Esophagus squamous epithelium (tissue), 5 donors: ENCODE measurements at places on chromosomes 2 and 18.
A peak's percentile ranks its signal among the peaks of the same experiment; 100 is the strongest.

DNA sequence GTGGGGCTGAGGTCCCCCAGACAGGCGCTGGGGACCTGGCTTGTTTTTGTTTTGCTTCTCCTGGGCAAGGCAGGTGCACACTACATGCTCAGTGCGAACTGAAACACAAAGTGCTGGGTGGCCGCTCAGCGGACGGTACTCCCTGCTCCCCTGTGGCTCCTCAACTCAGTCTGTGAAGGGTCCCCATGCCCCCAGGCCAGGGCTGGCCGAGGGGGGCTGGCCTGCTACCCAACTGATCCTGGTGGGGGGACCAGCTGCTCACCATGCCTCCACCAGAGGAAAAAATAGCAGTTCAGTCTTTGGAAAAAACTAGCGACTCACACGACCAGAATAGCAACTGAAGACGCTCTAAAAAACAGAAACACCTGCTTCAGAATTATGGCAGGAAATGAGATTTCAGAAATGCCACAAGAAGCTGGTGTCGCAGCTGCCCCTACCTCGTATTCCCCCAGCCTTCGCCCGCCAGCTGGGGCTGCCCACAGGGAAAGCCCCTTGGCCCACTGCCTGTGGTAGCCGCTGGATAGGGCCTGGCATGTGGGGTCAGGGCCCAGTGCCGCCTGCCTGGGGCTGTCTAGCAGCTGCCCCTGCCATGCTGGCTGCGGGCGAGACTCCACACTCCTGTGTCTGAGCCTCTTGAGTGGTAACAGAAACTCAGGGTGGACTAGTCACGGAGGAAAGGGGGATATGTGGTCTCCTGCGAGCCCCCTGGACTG is 43.7 kb downstream of the MEX3C start:
- DNase-seq: no peak

DNA sequence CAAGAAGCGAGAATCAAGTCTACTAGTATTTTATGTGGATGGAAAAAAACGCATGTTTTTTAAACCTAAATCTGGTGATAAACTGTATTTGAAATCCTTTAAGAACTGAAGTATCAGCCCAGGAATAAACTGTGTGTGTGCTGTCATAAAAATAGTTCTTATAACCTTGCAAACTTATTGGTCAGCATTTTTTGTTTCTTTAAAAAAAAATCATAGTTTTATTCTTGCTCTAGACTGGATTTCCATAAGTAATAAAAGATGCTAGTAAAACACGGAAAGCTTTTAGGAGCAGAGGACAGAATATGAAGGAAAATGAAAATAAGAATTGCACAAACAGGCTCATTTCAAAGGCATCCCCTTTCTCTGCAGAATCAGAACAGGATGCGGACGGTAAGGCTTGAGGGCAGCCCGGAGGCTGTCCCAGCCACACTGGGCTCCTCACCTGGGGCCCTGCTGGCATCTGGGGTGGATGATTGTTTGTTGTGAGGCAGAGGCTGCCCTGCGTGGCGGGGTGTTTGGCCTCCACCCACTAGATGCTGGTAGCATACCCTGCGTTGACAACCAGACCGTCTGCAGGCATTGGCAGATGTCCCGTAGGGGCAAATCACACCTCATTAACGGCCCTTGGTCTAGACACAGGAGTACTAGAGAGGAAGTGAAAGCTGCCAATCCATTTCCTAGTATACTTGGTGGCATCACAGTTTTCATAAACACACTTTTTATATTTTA is 52.5 kb downstream of the MBP start:
- peak; percentile 17 for DNase-seq

- no peak for DNase-seq
Observed at GRCh38 chr18:75047240-75047961, 161.5 kb downstream of the PTGR3 start.

DNA sequence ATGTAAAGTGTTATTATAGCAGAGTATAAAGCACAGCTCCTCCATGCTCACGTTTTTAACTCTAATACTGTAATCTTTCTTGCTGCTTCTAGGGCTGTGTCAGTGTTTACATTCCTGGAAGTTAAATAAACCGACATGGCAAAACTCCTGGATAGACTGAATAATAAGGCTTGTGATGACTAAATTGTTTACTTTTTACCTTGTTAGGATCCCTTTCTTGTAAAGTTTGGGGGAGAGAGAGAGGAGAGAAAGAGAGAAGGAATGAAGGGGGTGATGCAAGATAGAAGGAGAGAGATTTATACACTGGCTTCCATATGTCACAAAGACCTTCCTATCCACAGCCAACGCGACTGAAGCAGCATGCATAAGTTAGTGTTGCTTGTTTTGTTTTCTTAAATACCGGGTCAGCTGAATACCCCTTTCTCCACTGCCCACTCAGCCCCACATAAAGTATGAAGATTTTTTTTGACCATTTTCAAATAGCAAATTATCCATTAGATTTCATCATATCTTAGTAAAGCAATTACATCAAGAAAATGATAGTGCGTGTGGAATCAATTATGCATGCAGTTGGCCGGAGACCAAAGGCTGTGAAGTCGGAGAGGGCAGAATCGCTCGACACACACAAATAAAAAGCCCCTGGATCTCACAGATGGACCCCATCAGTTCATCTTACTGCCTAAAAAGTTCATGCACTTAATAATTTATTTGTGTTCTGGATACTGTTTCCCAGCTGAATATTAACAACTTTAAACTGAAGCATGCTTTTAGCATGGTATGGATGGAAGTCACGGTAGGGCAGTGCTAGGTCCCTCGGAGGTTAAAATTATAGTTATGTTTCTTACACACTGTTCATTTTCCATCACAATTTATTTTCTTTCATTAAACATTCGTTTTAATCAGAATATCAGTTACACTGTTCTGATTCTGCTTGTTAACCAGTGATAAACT is 20.1 kb downstream of the BCL11A start:
- no peak for DNase-seq

DNA sequence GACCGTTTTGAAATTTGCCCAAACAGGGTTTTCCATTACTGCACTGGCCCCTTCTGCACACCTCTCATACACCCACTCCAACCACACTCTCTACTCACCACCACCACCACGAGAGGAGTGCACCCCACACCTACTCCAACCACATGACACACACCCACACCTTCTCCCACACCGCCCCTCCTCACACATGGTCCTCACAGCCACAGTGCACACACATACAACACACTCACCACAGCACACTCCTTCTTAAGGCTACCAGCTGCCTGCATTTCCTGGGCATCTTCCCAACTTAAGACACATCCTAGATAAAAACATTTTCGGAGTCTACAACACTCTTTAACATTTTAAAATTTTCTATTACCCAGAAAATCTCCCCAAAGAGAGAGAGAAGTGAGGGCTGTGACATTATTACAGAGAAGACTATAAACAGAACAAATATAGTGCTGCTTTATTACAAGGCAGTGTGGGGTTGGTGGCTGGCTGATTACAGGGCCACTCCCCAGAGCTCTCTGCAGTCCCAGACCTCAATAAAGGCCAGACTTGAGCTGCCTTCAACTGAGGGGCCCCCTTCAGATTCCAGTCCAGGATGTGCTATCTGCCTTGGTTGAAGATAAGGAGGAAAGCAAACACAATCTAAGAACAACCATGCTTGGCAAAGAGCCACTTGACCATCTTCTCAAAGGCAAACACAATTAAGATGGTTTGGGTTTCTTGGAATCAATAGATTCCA is 36.1 kb downstream of the NHEJ1 start:
- no peak for DNase-seq

DNA sequence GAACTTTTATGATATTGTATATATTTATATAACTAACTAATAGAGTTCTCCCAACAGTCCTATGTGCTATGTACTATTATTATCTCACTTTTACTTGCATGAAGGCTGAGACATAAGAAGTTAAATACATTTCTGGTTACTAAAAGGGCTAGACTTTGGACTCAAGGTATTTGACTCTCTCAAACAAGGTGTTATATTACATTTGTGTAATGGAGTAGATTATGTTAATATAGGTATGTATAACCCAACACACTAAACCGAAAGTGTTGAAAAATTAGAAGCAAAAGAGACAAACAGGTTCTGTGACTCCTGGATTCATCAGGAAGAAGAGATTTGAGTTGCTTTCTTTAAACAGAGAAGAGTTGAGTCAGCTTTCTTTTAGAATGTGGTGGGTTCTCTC is 733.6 kb upstream of the ZEB2 start:
- DNase-seq: no peak

DNA sequence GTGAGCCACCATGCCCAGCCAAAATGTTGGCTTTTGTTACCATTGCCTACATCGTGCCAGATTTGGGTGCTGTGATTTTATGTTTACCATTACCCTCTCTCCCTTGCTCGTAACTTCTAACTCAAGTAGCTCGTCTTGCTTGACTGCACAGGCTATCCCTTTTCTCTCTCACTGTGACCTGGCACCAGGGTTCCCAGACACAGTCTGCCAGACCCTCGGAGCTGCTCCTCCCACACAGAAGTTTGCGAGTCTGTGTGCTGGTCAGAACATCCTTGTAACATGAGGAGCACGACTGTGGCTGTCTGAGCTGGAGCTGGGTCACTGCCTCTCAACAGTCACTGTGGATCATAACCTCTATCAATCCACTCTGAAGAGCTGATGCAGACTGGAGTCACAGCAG is 152.5 kb upstream of the ACKR3 start:
- no peak for DNase-seq

- no peak for DNase-seq
Observed at GRCh38 chr2:58035352-58035751, 11.3 kb upstream of the VRK2 start.

DNA sequence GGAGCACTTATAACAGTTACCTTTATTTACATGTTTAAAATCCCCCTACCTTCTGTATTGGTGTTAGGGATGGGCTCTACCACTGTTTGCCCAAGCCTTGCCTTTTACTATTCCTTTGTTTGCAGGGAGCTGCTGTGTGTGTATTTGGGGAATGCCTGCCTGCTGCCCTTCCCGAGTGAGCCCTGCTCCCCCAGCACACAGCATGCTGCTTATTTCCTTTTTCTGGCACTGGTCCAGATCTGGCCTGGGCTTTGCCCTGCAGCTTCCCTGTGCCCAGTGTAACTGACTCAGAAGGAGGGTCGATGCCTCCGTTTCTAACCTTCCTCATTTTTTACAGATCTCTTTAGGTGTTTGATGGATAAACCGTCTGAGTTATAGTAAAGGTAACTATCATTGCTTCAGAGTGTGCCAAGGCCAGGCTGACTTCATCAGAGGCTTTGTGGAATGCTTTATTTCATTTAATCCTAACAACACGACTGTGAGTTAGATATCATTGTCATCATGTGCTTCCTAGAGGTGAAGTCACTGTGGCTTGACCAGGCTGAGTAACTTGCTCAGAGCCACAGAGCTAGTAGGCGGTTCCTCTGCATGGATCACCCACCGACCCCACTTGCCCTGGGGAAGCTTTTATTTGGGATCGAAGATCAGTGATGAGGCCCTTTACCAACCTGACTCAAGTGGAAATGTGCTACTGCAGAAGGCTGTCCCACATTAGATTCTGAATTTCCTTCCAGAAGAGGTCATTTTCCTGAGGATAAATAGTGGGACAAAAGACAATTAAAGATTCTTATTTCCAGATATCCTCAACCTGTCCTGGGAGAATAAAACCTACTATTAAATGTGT is 238.8 kb downstream of the ZNF407 start:
- DNase-seq: no peak

DNA sequence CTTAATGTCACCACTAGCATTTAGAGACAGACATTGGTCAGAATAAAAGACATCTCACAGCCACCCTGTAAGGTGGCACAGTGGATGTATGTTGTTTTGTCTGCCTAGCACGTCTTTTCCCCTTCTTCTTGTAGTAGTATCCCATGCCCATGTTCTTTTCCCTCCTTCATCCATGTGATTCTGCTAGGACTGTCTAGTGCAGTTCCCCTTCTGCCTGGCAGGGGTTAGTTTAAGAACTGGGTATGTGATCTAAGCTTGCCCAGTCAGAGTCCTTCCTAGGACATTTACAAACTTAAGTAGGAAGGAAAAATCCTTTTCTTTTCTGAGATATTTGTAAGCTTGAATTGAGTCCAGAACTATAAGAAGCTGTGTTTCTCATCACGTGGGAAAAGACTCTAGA is 172.3 kb downstream of the BABAM2 start:
- DNase-seq: no peak

GRCh38 chr2:224101820-224102630 is 62.9 kb upstream of the SERPINE2 start:
- DNase-seq: no peak

DNA sequence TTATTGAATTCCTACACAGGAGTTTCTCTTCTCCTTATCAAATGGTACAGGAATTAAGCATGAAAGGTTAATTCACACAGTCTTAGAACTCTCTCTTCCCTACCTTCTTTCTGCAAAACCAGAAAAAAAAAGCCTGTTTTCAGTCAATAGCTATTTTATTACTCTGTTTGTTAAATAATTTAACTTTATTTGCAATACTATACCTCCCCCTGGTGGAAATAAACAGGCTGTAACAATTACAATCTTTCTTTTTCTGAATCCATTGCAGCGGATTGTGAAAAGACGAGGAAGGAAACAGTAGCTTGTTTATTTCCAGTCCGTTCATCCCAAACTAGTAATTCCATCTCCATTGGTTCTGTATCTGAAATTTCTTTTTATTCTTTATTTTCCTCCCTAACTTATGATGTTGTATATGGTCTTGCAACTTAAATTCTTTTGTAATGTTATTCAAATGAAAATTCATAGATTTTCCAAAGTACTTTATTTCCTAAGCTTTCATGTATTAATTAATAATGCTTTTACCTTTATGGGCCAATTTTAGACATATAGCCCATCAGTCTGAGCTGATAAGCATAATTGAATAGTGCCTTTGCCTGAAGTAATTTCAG is 165.2 kb downstream of the SH3BP4 start:
- DNase-seq: no peak

DNA sequence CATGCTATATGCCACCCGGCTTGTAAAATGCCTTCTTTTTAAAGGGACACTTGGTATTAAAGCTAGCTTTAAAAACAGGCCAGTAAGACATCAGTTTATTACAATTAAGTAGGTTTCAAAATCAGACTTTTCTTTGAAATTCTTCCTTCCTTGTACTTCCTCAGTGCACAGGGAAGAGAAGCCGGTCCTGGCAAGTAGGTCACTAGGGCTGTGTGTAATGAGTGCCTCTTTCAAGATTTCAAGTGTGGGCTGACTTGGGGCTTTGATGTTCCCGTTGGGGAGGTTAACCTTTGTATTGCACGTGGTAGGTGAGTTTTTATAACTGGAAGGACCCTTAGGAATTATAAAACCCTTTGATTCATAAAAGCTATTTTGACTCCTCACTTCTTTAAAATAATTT is 566.4 kb upstream of the ID2 start:
- DNase-seq: no peak

GRCh38 chr2:223396993-223397392 is 205.2 kb downstream of the SCG2 start:
- no peak for DNase-seq

GRCh38 chr2:24948506-24948905 is 23.2 kb downstream of the DNAJC27 start:
- no peak for DNase-seq

- no peak for DNase-seq
Observed at GRCh38 chr2:236408786-236409185, 144.6 kb upstream of the ASB18 start.
